ENCODE measurements at places on chromosomes 12 and 14. TPM values are rescaled to one million over a fixed set of nuclear protein-coding genes. Genes with fewer than 3 reads are reported as not detected.

The PTPN21 gene
- total RNA-seq: 0.34 TPM

The NELL2 gene
- total RNA-seq: 10.2 TPM

The SENP1 gene
- 49.0 TPM for total RNA-seq

The PSMC6 gene
- 144 TPM for total RNA-seq

The PPP4R4 gene
- total RNA-seq: 1.2 TPM

The KDM5A gene
- total RNA-seq: 77.9 TPM

The TAPBPL gene
- total RNA-seq: 30.9 TPM

The FAM186B gene
- 0.37 TPM for total RNA-seq

The ZNF891 gene
- 2.0 TPM for total RNA-seq

The HOXC9 gene
- not detected for total RNA-seq

The CLEC6A gene
- total RNA-seq: not detected

The CLEC4D gene
- not detected for total RNA-seq

The CLEC4E gene
- not detected for total RNA-seq

The SLCO1B1 gene
- total RNA-seq: not detected

The ENDOU gene
- total RNA-seq: not detected

The POP5 gene
- 64.3 TPM for total RNA-seq

The IFI27L1 gene
- total RNA-seq: 27.7 TPM

The ZFYVE21 gene
- 27.5 TPM for total RNA-seq

The ETFBKMT gene
- 0.37 TPM for total RNA-seq

The MFAP5 gene
- total RNA-seq: not detected

The GYS2 gene
- total RNA-seq: 0.07 TPM

The SLC41A2 gene
- total RNA-seq: 8.2 TPM

The MANSC1 gene
- 1.6 TPM for total RNA-seq

The PRB2 gene
- total RNA-seq: not detected

The C12orf54 gene
- total RNA-seq: not detected

The AKAP3 gene
- 0.71 TPM for total RNA-seq

The CSRNP2 gene
- total RNA-seq: 28.3 TPM

The TM7SF3 gene
- 51.5 TPM for total RNA-seq

The GLI1 gene
- total RNA-seq: 1.5 TPM

The SMIM41 gene
- 0.16 TPM for total RNA-seq

The PAWR gene
- total RNA-seq: 4.1 TPM

The DPPA3 gene
- not detected for total RNA-seq

The PLBD1 gene
- total RNA-seq: not detected

The RDH12 gene
- not detected for total RNA-seq

The KIF5A gene
- total RNA-seq: 3.4 TPM

The FERMT2 gene
- total RNA-seq: 0.99 TPM

The TSHR gene
- total RNA-seq: not detected

The CD163 gene
- total RNA-seq: not detected

The LMNTD1 gene
- not detected for total RNA-seq

The PPP1R1A gene
- total RNA-seq: not detected

The AMDHD1 gene
- total RNA-seq: 0.30 TPM

The CLEC1B gene
- not detected for total RNA-seq

The OAS2 gene
- total RNA-seq: 86.4 TPM

The CCDC177 gene
- total RNA-seq: not detected

The DCN gene
- total RNA-seq: not detected

The RFX4 gene
- not detected for total RNA-seq

The AQP2 gene
- total RNA-seq: not detected

The PLA2G1B gene
- total RNA-seq: not detected

The KRT7 gene
- total RNA-seq: 4.2 TPM

The ARMH4 gene
- total RNA-seq: 0.18 TPM

The MIP gene
- total RNA-seq: not detected

The LMBR1L gene
- total RNA-seq: 47.1 TPM
